ENCODE measurements at places on chromosomes 6 and 20.

GRCh38 chr20:31605902-31606803 lies 1.1 kb downstream of the ID1 start:
- no peak for DNase-seq

DNA sequence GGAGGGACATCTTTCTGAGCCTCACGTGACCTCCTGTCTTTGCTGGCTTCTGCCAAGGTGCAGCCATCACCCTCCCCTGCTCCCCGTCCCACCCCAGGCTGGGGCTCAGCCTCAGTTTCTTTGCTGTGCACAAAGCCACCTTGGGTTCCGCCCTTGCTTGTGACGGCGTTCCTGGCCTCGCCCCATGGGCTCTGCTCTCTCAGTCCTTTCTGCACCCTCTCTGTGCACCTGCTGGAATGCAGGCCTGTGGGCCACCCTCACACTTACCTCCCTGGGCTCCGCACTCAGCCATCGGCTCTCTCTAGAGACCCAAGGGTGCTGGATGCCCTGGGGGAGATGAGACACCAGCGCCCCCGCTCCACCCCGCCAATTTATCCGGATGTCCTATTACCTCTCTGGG lies 28.3 kb downstream of the BANF2 start:
- DNase-seq: no peak

DNA sequence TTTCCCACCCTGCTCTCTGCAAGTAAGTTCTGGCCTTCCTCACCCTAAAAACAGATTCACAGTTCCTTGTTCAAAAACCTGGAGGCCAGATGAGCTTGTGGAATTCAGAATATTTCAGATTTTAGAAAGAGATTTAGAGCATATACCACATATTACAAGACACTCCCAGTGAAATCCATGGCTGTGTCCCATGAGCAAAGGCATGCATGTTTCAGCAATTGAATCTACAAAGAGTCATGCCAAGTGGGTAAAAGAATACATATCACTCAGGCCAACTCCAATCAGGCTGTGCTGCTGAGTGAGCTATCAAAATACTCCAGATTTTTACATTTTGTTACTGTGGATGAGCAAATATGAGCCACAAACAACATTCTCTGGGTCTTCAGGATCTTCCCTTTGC lies 10.2 kb upstream of the NEDD9 start:
- DNase-seq: no peak

- DNase-seq: no peak
Observed at GRCh38 chr20:61924858-61925554, 140.7 kb downstream of the TAF4 start.

DNA sequence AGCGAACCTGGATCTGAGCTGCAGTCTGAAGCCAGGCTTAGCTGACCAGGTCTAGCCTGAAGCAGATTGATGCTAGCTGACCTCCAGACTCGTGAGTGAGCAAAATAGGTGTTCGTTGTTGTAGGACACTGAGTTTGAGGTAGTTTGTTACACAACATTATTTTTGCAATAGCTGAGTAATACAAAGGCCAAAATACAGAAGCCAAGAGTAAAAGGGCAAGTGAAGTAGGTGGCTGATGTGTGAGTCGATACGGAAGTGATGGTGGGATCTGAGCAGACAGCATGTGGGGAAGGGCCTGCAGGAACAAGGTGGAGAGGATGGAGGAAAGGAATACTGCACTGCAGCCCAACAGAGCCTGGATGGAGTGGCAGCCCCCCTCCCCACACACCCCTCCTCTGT lies 8.5 kb upstream of the SPATS1 start:
- no peak for DNase-seq

- no peak for DNase-seq
Observed at GRCh38 chr6:42229506-42230119, 12.0 kb upstream of the MRPS10 start.

GRCh38 chr6:164924674-164925073 lies 384.7 kb downstream of the C6orf118 start:
- DNase-seq: no peak

DNA sequence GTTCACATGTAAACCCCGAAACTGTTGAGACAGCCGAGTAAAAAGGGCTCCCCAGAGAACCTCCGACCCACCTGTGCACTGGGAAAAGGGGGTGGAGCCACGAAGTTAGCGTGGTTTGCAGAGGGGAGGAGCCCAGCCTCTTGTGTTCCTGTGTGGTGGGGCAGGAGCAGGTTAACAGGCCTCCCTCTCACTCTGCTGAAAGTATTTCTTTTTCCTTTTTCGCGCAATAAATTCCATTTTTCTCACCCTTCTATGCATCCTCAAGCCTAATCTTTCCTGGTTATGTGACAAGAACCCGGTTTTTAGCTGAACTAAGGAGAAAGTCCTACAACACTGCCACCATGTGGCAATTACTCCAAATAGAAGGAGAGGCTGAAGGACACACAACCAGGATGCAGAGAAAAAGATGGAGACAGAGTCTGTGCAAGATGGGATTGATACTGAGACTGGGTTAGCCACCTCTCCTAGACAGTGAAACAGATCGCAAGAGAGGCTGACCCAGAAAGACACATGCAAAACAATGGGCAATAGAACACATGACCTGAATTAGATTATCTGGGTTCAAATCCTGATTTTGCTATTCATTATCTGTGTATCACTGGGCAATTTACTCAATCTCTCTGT lies 168.7 kb upstream of the PRSS16 start:
- peak; percentile 44 for DNase-seq

DNA sequence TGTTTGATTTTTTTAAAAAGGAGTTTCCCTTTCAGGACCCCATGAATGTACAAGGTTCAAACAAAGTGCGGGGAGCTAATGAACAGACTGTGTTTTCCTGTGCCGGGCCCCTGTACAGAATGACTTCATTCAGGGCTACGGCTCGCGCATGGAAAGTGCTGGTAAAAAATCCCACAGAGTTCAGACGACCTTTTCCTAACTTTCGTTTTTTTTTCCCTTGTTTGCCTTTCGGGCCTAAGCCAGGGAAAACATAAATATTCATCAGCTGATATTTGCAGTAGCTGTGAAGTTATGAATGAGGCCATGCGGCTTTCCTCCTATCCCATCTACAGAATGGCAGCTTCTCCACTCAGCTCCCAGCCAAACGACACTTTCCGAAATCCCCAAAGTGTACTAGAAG lies 74.0 kb downstream of the HAO1 start:
- no peak for DNase-seq

GRCh38 chr6:116314878-116315277 lies 35.1 kb upstream of the TSPYL1 start:
- no peak for DNase-seq

DNA sequence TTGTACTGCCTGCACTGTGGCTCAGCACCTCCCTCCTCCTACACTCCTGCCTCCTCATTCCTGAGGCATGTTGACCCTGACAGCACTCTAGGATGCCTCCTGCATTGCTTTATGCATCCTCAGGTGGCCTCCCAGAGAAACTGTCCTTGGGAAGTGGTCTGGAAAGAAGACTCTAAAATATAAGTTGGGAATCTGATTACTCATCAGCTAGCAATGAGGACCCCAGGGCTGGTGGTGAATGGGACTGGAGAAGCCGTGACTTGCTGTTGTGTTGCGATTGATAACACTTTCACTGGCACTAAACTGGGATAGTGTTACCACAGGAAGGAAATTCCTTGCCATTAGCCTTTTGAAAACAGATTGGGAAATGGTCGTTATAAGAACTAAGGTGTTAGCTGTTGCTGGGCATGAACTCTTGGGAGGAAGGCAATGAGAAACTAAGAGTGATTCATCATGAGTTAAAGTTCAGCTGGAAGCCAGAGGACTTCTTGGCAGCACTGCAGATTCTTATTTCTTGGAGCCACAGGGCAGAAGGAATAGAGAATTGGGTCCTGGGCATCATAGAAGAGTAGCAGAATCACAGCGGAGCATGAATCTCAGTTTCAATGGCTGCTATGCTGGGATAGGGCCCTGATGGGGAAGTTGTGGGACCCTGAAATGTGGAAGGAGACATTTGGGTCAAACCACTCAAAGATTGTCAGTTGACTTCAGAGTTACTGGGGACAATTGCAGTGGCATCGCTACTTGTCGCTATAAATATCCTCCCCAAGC lies 10.1 kb upstream of the SIRPD start:
- peak; percentile 90 for DNase-seq

DNA sequence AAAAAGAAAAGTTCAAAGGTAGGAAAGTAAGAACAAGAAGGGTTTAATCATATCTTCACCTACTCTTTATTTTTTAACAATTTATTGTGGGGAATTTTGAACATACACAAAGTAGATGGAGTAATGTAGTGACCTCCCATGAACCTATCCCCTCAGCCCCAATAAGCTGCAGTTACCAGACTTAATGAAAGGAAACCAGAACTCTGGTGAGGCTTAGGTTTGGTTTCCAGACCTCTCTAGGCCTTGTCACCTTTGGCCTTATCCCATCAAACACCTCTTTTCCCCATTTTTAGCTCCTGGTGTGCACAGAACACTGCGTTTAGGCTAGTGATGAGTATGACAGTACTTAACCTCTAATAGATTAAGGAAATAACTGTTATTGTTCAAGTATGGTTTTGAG lies 42.0 kb downstream of the CBFA2T2 start:
- no peak for DNase-seq

GRCh38 chr6:36906539-36907325 lies 21.0 kb downstream of the C6orf89 start:
- DNase-seq: no peak

- no peak for DNase-seq
Observed at GRCh38 chr6:108052706-108053105, 21.8 kb downstream of the OSTM1 start.

GRCh38 chr6:27809939-27810767 lies 102.0 kb downstream of the OR2B2 start:
- peak; percentile 94 for DNase-seq

GRCh38 chr6:84089552-84089951 lies 56.0 kb downstream of the MRAP2 start:
- DNase-seq: no peak

GRCh38 chr6:158717341-158718330 lies 67.8 kb downstream of the SYTL3 start:
- no peak for DNase-seq

- DNase-seq: no peak
Observed at GRCh38 chr6:5422321-5422915, 161.1 kb downstream of the FARS2 start.

DNA sequence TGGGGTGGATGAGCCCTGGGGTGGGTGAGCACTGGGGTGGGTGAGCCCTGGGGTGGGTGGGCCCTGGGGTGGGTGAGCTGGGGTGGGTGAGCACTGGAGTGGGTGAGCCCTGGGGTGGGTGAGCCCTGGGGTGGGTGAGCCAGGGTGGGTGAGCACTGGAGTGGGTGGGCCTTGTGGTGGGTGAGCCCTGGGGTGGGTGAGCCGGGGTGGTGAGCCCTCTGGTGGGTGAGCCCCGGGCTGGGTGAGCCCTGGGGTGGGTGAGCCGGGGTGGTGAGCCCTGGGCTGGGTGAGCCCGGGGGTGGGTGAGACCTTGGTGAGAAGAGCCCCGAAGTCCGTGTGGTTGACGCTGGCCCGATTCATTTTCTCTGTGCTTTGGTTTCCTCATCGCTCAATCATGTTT lies 18.6 kb downstream of the SMOC2 start:
- DNase-seq: no peak

- DNase-seq: no peak
Observed at GRCh38 chr6:41064841-41065240, 7.3 kb downstream of the OARD1 start.

- DNase-seq: no peak
Observed at GRCh38 chr6:13872681-13873080, 52.1 kb upstream of the RNF182 start.

GRCh38 chr6:25882051-25882496 lies 8.0 kb upstream of the SLC17A3 start:
- DNase-seq: no peak

DNA sequence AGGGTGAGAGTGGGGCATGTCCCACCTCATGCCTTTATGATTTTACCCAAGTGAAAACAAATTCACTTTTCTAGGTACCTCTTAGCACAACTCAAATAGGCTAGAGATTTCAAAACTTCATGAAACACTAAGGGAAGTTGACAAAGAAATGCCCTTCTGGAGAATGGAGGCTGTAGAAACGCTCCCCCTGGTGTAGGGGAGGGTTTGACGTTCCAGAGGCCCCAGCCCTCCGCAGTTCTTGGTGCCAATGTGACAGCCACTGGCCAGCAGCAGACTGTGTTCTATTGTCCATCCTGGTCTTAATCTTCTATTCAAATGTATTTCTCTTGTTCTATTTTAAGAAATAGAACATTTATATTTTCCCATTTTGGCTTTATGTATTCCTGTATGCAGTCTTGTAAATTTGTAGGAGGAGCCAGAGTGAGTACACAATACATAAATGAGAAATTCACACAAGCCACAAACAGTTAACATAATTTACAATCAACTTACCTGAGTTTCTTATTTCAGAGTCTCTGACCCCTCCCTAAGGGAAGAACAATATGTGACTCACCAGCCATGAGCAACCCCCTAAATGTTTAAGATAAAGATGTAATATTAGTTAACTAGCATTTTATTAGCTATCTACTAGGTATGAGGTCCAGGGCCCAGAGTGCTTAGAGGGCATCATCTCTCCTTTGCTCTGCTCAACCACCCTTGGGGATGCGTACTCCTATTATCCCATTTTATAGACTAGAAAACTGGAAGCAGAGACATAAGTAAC lies 8.8 kb upstream of the MUC21 start:
- no peak for DNase-seq

DNA sequence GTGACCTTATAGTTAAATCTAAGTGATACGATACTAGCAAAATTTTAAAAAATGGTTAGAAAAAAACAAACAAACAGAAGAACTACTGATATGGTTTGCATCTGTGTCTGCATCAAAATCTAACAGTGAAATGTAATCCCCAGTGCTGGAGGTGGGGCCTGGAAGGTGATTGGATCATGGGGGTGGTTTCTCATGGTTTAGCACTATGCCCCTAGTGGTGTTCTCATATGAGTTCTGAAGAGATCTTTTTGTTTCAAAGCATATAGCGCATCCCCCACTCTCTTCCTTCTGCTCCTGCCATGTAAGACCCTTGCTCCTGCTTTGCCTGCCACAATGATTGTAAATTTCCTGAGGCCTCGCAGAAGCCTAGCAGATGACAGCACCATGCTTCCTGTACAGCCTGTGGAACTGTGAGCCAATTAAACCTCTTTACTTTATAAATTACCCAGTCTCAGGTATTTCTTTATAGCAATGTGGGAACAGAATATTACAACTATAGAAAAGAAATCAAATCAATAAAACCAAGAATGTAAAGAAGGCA lies 5.4 kb downstream of the FBXL4 start:
- no peak for DNase-seq

GRCh38 chr20:4763261-4763660 lies 41.6 kb downstream of the PRND start:
- DNase-seq: no peak

GRCh38 chr6:22550971-22551670 lies 18.2 kb upstream of the HDGFL1 start:
- DNase-seq: no peak

- DNase-seq: no peak
Observed at GRCh38 chr20:43837856-43838702, 76.6 kb upstream of the TOX2 start.

- no peak for DNase-seq
Observed at GRCh38 chr6:163583558-163583957, 169.0 kb downstream of the QKI start.

- DNase-seq: no peak
Observed at GRCh38 chr20:49412953-49413352, 69.5 kb downstream of the KCNB1 start.

- DNase-seq: peak; percentile 24
Observed at GRCh38 chr6:49666930-49667757, 30.5 kb upstream of the RHAG start.
